Right atrium auricular region (tissue), 2 donors: ENCODE measurements at places on chromosomes 13 and 19.

DNA sequence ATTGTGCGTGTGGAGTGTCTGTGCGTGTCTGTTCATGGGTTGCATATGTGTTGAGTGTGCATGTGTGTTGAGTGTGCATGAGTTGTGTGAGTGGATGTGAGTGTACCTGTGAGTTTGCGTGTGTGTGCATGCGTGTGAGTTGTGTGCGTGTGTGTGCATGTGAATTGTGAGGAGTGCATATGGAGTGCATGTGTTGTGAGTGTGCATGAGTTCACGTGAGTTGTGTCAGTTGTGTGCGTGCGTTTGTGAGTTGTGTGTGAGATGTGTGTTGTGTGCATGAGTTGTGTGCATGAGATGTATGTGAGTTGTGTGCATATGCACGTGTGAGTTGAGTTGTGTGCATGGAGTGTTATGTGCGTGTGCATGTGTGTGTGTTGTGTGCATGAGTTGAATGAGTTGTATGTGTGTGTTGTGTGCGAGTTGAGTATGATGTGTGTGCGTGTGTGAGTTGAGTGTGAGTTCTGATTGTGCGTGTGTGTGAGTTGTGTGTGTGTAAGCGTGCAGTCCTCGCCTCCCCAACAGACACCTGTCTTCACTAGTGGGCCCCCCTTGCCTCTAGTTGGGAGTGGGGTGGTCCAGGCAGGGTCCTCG lies 29.3 kb downstream of the TFDP1 start:
- DNase-seq, result no peak

- no peak for DNase-seq
These were observed 2.2 kb downstream of the BST2 start for GRCh38 chr19:17402982-17403855.

GRCh38 chr13:73900591-73900990 lies 233.6 kb downstream of the KLF12 start:
- DNase-seq, result no peak

- DNase-seq, result no peak
These were observed 287.9 kb upstream of the NBEA start for GRCh38 chr13:34654203-34654602.
